ENCODE measurements at places on chromosomes 2 and 18.

DNA sequence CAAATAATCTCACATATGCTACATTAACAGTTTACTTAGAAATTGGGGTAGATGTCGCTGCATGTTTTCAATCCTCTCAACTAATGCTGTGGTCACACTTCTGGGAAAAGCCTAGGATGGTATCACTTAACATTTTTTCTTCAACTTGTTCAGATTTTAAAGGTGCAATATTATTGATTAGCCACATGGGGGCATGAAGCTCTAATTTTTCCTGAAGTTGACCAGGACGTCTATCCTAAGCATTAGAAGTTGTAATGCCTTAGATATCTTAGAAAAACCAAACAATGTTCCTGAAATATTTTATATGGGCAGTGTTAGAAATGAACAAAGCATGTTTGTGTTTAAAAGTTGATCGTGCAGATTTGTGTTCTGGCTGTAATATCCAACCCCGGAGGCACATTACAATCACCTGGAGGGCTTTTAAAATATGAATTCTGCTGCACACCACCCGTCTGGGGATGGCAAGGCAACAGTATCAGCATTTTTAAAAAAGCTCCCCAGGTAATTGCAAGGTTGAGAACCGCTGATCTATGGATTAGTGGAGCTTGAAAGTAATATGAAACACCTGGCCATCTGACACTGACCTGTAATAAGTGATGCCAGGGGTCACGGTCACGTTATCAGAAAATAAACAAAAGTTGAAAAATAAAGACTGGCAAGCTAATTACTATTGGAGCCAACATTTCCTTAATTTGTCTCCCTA lies 100.5 kb upstream of the LMAN1 start:
- DNase-seq: peak; percentile 41

DNA sequence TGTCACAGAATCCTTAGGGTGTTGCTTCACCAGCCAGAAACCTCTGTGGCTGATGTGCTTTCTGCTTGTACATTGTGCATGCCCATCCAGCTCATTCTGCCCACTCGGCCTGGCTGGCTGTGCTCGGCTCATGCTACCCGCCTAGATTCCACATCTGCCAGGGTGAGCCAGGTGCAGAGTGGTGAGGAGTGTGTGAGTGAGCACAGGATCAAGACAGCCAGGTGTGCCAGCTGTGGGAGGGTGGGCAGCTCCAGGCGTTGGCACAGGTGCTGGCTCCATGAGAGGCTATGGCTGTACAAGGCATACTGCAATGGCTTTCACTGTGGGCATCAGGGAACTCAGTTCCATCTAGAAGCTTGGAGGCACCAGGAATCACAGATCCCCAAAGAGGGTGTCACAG lies 1321.8 kb upstream of the CRIM1 start:
- no peak for DNase-seq

DNA sequence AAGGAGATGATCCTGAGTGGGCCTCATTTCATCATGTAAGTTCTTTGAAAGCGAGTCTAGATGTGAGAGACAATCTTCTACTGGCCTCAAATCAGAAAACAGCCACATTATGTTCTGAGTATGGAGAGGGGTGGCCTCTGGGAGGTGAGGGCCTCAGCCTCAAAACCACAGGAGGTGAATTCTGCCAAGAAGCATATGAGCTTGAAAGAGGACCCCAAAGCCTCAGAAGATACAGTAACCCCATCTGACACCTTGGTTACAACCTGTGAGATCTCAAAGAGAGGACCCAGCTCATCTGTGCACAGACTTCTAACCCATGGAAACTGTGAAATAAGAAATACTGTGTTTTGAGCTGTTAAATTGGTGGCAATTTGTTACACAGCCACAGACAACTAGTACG lies 200.1 kb downstream of the ARHGAP15 start:
- no peak for DNase-seq

DNA sequence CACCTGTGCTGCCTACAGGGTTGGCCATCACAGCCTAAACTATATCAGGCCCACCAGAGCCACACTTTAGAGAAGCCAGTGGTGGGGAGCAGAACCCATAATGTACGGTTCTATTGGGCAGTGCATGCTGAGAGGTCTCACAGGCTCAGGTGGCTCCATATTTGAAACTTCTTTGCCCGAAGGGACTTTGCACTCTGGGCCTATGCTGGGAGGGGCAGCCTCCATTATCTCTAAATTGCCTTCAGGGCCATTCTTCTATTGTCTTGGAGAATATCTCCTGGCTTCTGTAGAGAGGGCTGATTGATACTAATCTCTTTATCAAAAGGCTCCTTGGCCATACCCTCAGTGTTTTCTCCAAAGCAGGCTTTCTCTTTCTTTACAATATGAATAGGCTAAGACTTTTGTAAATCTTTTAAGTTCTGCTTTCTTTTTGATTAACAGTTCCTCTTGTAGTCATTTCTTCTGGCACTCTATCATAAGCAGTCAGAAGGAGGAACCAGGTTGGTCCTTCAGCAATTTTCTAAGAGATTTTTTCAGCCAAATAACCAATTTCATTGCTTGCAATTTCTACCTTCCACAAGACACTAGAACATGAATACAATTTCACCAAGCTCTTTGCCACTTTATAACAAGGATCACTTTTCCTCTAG lies 44.5 kb downstream of the RPE start:
- no peak for DNase-seq

GRCh38 chr2:230439590-230439989 lies 23.6 kb downstream of the SP100 start:
- no peak for DNase-seq

- DNase-seq: no peak
These were observed 157.9 kb upstream of the SCN7A start for GRCh38 chr2:166651991-166652390.

GRCh38 chr2:161370981-161371380 lies 45.1 kb upstream of the TBR1 start:
- no peak for DNase-seq

Measured in renal cortical epithelial cell (primary cell).